Endothelial cell of coronary artery (primary cell): ENCODE measurements at places on chromosomes 6 and 20. TPM values are rescaled to one million over a fixed set of nuclear protein-coding genes. Genes with fewer than 3 reads are reported as not detected.

The NPEPL1 gene
- total RNA-seq = 23.3 and 36.9 TPM in 2 replicates

The PNLDC1 gene
- total RNA-seq = 0.09 TPM in 1 of 2 replicates, not detected in the other

The CGA gene
- not detected in 2 replicates for total RNA-seq

The SNAI1 gene
- total RNA-seq = 1.5 and 2.9 TPM in 2 replicates

The GPSM3 gene
- 4.2 and 5.5 TPM in 2 replicates for total RNA-seq

The SLC35D3 gene
- not detected in 2 replicates for total RNA-seq

The PI3 gene
- total RNA-seq = not detected in 2 replicates

The KCNG1 gene
- total RNA-seq = 6.0 and 8.6 TPM in 2 replicates

The COL19A1 gene
- total RNA-seq = not detected in 2 replicates

The ETV7 gene
- total RNA-seq = 0.27 and 0.47 TPM in 2 replicates

The SLC16A10 gene
- total RNA-seq = not detected in 2 replicates

The DSP gene
- total RNA-seq = under 0.01 and 10.5 TPM in 2 replicates

The NR2E1 gene
- not detected in 2 replicates for total RNA-seq

The C4B gene
- 0.63 and 1.8 TPM in 2 replicates for total RNA-seq

The ECT2L gene
- total RNA-seq = not detected in 2 replicates

The STX7 gene
- total RNA-seq = 29.4 and 36.1 TPM in 2 replicates
